ENCODE measurements at places on chromosomes 6 and 20.

DNA sequence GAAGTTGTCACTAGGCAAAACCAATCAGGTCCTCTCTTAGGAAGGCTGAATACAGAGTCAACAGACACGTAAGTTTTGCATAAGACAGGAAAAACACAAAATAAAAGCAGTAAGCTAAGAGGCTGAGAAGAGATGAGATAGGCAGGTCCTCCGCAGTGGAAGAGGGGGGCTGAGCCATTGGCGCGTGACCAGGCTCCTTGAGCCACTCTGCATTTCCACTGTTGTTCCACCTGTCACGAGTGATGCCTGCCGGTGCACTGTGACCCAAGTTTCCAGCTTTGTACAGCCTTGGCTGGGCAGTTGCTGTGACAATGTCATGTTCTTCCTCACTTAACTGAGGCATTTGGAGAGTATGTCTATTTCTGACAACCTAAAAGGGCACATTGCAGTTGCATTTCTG is 58.6 kb downstream of the NUDT3 start:
- no peak for DNase-seq

DNA sequence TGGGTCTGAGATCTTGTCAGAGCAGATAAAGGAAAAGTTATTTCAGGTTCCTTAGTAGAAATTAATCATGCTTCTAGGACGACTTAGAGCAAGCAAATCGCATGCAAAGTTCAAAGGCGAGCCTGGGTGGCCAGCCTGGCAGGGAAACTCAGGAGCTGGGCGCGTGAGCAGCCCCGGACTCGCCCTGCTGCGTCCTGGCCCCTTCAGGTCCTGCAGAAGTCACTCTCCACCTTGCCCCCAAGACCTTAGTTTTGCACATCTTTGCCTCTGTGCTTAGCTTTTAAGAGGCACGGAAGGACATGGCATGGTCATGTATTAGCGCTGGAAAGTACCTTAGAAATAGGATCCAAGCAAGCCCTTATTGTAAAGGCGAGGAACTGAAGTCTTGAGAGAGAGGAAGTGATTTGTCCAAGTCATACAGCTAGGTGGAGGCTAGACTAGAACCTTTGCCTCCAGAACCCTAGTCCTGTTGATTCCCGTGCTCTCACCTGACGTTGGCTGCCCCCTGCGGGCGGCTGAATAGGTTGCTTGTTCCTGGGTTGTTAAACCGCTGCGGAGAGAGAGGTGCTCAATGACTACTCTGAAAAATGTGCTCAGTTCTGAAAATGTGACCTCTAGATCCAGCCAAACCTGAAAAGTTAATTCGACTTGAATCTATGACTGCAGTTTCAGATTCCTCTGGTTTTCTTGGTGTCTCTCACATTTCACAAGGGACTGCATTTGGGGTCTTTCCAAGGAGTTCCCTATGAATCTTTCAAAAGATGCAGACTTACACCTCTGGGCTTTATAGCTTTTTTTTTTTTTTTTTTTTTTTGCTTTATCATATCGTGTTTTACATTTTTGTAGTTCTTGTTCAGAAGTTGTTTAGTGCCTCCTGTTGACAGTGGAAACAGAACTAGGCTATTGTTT is 2.7 kb downstream of the MYB start:
- no peak for DNase-seq

GRCh38 chr6:130070792-130071191 is 52.4 kb downstream of the L3MBTL3 start:
- DNase-seq, result no peak

GRCh38 chr20:47241345-47241781 is 115.1 kb downstream of the ZMYND8 start:
- DNase-seq, result peak; percentile 59

- no peak for DNase-seq
Observed at GRCh38 chr6:89145091-89145955, 532 bp upstream of the PM20D2 start.

DNA sequence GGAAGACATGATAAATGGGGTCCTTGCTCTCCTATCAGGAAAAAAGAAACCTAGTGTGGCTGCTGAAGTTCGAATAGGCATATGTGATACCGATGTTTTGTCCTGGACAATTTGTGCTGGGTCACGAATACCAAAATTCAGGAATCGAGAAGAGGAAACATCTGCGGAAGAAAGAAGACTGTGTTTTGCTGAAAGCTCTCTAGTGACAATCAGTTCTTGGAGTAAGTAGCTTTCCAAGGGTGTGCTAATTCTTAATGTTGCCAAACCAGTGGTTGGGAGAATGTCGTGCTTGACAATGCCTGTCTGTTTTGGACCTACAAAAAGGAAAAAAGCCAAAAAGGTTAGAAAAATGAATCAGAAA is 956.1 kb downstream of the PHF3 start:
- no peak for DNase-seq

GRCh38 chr6:106084106-106084988 is 1.8 kb upstream of the PRDM1 start:
- DNase-seq, result no peak

GRCh38 chr6:13519839-13520238 is 32.4 kb upstream of the GFOD1 start:
- DNase-seq, result no peak

- no peak for DNase-seq
Observed at GRCh38 chr6:44251576-44252524, 4.9 kb downstream of the HSP90AB1 start.

GRCh38 chr6:152078001-152078400 is 270.5 kb downstream of the ESR1 start:
- DNase-seq, result no peak

DNA sequence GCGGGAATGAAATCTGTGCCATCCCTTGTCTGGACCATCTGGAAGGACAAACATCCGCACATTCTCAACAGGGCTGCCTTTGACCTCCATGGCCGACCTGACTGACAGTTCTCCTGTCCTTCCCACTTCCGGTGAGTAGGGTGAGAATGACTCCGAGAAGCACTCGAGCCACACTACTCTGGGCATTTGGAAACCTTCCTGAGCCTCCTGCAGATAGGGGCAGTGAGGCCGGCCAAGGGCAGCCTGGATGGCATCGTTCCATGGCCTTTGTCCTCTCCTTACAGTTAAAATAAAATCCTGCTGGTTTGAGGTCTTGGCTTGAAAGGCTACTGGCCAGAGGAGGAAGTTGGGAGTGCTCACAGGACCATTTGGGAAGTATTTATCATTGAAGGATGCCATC is 70.9 kb upstream of the QKI start:
- DNase-seq, result no peak

DNA sequence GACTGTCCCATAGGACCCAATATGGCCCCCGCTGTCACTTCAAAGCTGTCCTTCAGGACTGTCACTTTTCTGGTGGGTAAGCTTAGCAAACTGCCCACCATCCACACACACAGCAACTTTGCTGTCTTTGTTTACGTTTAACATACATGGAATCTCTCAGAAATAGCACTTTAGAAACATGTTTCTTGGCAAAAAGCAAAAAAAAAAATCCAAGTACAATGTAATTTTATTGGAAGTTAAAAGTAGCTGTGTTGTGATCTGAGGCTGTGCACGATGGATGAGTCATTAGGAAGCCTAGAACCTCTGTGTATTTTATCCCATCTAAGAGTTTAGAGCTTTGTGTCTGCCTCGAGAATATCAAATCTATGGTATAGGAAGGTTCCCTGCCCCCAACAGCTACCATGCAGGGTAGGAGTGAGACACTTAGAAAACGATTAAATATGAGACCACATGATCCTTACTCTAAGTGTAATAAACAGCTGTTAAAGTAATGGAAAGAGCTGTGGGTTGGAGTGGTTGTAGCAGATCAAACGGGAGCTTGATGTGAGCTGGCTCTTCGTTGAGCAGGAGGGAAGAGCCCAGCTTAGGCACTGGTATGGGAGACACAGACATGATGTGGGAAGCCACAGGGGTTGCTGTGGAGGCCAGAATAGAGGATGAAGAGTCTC is 119.5 kb downstream of the PLEKHG1 start:
- no peak for DNase-seq

DNA sequence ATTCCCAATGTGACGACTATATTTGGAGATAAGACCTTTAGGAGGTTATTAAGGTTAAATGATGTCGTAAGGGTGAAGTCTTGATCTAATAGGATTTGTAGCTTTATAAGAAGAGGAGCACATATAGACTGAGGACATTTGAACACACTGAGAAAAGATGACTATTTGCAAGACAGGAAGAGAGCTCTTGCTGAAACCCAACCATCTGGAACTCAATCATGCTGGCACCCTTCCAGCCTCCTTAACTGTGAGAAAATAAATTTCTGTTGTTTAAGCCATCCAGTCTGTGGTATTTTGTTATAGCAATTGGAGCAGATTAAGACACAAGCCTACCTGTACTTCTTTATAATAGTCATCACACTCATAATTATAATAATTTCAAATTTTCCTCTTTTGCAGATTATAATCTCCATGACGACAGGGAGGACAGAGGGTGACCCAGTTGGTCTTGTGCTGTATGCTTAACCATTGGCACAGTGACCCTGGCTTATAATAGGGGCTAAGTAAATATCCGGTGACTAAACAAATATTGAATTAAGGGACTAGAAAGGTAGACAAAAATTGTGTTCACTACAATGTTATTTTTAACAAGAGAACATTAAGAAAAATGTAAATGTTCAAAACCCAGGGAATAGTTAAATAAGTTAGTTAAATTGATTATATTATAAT is 206.4 kb upstream of the HDDC2 start:
- DNase-seq, result no peak

GRCh38 chr6:34352305-34352937 is 40.0 kb downstream of the NUDT3 start:
- DNase-seq, result no peak

DNA sequence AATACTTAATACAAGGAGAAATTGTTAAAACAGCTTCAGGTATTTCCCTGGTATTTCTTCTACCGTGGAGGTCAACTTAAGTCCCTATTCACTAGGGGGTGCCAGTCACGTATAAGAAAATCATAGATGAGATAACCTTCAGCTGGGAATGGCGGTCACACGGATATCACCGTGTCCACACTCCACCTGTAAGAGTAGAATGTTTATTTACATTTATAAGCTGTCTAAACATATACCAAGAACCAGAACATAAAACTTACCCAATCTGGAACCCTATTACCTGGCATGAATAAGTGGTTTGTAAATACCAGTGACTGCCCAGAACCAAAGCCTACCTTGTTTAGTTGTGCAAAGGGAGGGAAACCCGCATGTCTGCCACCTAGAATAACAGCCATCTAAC is 1.9 kb upstream of the ELOVL4 start:
- DNase-seq, result no peak

- DNase-seq, result no peak
Observed at GRCh38 chr20:24833592-24833991, 115.5 kb upstream of the CST7 start.

Data from BJ (cell line).